ENCODE measurements at places on chromosomes 5 and 9.

- no peak for DNase-seq
Measured at GRCh38 chr5:91955610-91956009, 572.5 kb upstream of the ARRDC3 start.

DNA sequence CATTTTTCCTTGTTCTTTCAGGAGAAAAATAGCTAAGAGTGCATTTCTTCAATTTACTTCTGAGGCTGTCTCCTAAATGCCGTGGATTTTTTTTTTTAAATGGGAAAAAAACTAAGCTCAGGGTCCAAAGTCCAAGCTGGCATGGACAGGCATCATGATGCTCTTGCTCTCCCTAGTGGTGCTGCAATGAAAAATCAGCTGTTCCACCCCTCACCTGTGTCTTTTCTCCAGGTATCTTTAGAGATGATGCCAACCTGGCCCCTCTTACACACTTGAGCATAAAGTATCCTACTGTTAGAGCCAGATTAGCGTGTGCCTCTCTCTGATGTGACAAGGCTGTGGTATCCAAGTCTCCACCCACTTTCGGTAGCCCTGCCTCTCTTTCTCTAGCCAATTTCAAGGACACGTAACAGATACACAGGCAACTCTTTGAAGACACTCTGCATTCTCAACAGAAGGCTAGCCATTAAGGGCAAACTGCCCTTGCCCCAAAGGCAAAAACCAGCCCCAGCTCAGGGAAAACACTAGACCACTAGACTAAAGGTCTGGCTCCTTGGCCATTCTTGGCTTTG, 208.8 kb downstream of the SAXO1 start:
- no peak for DNase-seq

GRCh38 chr9:93121316-93122241, 12.5 kb downstream of the NINJ1 start:
- no peak for DNase-seq

- no peak for DNase-seq
Measured at GRCh38 chr5:71973563-71973962, 133.7 kb upstream of the MAP1B start.

DNA sequence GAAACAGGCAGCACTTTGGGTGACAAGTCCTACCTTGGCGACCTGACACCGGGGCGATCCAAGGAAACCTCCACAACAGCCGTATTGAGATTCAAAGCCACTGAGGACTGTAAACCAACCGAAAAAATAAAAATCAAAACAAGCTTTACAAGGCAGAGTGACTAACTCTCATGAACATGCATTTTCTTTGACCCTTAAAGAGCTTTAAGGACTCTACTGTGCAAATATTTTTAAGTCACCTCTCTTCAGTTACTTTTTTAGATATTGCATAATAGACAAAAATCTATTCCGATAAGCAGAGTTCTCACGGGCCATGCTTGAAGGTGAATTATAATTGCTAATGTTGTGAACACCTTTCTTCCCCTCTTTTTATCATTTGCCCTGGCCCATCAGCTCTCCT, 38.3 kb downstream of the EQTN start:
- no peak for DNase-seq

DNA sequence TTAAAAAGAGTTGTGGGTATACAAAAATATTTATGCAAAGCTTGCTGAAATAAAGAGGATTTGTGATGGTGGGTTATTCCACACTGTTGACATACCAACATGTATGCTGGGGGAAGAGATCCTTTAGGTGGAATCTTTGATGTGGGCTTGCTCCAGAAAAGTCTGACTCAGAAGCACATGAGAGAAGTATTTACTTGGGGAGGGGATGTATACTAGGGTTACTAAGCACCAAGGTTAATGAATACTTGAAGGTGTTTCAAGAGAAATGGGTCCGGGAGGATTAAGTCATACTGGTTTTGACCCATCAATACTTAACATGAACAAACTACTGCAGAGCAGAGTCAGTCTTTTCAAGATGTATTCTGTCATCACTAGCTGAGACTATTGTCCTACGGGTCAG, 316.4 kb upstream of the GRIN3A start:
- no peak for DNase-seq

GRCh38 chr5:178323541-178323865, 90.9 kb upstream of the PHYKPL start:
- DNase-seq: no peak

- no peak for DNase-seq
Measured at GRCh38 chr5:68048516-68048915, 167.0 kb upstream of the PIK3R1 start.

GRCh38 chr9:135813671-135814290, 93.6 kb downstream of the CAMSAP1 start:
- no peak for DNase-seq
